Activated naive CD4-positive, alpha-beta T cell treated with anti-CD3 and anti-CD28 coated beads, Interleukin-2, amount 50 U/mL, for 72 hours (primary cell): ENCODE measurements at places on chromosomes 7 and 10. TPM values are rescaled to one million over a fixed set of nuclear protein-coding genes. Genes with fewer than 3 reads are reported as not detected.

CLDN12 gene
- total RNA-seq, result 11.3 TPM

SPDYE8 gene
- total RNA-seq, result not detected

PLAC9 gene
- not detected for total RNA-seq

ETV1 gene
- not detected for total RNA-seq
